ENCODE measurements at places on chromosomes 7 and 10.

GRCh38 chr7:101947899-101948298 lies 130.5 kb downstream of the CUX1 start:
- no peak for DNase-seq

GRCh38 chr7:64878684-64879083 lies 24.4 kb upstream of the ZNF273 start:
- no peak for DNase-seq

DNA sequence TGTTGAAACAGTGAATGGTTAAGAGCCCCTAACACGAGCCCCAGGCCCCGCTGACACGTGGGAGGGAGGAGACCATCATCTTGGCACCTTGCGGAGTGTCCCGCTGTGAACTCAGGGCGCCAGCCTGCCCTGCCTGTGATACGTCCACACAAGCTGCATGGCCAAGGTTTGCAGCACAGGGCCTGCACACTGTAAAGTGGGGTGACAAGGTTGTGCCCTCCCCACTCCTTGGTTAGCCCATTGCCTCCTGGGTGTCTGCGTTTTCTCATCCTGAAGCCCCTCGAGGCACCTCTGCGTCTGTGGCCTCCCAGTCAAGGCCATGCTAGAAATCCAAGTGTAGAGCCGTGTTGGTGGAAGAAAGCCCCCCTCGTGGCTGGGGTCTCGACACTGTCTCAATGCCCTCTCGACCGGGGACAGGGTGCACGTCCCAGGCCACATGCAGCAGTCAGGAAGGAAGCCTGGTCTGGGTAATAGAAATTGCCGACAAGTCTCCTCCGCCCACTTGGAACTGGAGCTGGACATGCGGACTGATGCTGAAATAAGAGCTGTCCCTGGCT lies 192.1 kb downstream of the DNAJB6 start:
- DNase-seq, result peak; percentile 16

DNA sequence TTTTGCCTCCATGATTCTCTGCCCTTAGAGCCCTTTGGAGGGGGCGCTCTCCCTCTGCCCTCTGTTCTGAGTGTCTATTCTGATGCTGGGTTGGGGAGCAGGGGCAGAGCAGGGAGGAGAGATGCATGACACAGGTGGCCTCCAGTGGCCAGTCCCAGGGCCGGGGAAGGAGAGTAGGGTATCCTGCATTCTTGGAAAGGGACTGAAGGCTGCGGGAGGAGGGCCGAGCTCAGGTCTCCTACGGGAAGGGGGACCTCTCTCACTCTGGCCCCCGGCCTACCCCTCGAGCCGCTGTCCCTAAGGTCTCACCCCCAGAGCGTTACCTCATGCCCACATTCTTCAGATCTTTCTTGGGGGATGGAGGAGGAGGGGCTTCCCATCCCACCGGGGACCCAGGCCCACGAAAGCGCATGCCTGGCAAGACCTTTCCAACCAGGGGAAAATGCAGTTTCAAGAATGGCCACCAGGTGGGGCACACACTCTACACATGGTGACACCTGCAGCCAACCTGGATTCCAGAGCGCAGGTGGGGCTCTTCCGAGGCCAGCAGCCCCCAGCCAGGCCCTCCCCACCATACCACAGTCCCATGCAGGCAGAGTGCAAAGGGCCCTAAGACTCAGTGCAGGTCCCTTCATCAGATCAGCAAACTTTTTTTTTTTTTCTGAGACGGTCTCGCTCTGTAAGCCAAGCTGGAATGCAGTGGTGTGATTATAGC lies 86.4 kb downstream of the MYL10 start:
- peak; percentile 2 for DNase-seq

GRCh38 chr7:27923642-27923980 lies 183.6 kb downstream of the TAX1BP1 start:
- no peak for DNase-seq

GRCh38 chr7:140298213-140298612 lies 100.1 kb downstream of the SLC37A3 start:
- no peak for DNase-seq

GRCh38 chr7:35717013-35717412 lies 22.1 kb upstream of the HERPUD2 start:
- DNase-seq, result no peak

DNA sequence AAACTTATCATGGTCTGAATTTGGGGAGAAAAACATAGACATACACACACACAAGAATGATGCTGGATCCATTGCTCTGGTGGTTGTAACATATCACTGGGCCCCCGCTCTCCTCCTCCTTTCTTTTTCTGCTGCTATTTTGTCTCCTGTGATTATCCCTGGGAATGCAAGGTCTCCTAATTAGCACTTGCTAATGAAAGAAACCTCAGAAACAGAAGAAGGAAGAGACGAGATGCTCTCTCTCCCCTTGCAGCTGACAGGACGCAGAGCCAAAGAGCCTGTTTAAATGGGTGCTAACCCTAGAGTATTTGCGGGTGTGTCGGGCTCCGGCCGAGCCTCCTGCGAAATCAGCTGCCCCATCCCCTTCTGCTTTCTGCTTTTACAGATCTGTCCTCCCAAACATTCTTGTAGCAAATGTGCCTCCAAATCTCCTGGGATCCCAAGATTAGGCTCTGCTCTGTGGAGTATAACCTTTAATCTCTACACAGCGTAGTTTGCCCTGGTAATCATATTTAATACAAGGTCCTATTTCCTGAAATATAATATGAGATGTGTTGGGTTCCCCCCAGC lies 81.5 kb downstream of the FRMPD2 start:
- no peak for DNase-seq

GRCh38 chr10:35379226-35380137 lies 43.2 kb downstream of the CCNY start:
- DNase-seq, result no peak

GRCh38 chr10:104741127-104741526 lies 100.0 kb downstream of the SORCS3 start:
- DNase-seq, result no peak

GRCh38 chr10:22657024-22657423 lies 57.4 kb downstream of the PIP4K2A start:
- no peak for DNase-seq

DNA sequence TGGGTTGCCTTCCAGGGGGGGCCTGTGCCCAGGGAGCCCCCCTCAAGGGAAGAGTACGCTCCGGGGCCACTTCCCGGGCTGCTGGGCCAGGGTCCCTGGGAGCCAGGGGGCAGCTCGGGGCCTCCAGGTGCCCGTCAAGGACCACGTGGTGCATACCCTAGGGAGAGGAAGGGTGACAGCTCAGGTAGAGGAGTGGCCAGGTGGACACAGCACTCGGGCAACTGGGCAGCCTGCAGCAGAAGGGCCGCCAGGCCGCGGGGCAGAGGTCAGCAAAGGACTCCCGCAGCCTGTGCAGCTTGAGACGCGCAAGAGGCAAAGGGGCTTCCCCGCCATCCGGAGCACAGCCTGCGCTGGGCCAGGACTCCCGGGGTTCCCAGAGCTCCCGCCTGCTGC lies 26.4 kb downstream of the AP5Z1 start:
- DNase-seq, result no peak

DNA sequence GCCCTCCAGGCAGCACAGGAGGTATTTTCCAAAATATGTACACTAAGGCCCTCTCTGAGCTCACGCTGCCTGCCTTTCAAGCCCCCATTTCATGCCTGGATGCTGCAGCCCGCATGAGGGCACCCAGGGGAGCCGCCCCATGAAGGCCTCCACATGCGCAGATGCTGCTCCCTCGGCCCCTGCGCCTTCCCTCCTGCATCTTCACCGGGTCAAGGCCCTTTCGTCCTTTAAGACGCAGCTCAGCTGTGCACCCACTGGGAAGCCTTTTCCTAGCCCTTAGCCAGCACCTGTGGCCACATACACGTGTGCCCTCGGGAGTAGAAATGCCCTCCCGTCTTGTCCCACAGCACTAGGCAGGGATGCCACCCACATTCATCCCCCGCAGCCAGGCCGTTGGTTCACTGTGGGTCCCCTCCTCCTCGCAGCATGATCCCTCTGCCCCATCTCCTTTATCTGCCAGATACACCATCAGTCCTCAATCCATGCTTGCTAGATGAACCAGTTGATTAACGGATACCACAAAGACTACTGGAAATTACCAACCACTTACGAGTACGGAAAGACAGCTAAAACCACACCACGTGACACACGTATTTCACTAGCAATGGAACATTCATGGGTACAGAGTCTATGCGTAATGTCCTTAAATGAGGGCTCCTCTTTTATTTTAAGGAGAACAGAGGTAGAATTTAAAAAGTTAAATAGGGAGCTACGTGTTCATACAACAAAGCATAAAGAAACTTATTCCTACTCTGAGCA lies 278.0 kb downstream of the TNS3 start:
- no peak for DNase-seq

- no peak for DNase-seq
These were observed 23.3 kb upstream of the RHOBTB1 start for GRCh38 chr10:60967260-60967659.

DNA sequence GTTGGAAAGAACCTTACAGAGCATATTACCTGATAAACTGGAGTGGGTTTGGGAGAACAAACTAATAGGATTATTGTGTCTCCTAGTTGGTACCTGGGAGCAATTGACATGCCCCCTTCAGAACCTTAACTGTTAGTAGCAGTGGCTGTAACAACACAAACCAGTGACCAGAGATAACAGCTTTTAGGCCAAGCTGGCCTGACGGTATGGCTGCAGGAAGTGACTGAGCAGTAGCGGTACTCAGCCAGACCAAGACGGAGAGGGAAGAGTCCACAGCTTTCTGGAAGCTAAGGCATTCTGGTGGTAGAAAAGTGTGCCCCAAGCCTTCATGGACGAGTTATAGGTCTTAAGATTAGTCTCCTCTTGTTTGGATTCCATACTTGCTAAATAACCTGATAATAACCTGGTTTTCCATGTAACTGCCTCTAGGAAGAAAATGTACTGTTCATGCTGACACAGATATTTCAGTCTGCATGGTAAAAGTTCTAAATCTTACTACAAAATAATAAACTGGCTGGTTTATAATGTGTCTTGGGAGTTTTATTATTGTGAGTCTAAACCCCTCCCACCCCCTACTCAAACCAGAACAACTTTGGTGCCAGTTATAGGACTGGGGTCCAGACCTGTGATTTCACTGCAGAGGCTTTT lies 11.3 kb downstream of the NOLC1 start:
- DNase-seq, result no peak

DNA sequence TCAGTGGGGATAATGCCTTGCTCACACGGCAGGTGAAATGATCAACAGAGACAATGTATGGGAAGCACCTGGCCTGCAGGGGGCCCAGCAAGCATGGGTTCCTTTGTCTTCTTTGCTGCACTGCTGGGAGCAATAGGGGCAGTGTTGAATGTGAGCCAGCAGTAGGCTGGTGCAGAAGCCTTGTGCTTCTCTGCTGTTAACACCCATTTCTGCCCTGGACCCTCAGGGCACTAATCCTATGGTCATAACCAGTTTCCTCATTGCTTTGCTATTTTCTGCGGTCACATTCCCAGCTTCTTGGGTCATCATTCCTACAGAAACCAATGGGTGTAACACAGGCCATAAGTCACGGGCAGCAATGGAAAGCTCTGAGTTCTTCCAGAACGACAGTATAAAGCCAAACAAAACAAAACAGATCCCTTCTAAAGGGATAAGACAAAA lies 10.9 kb upstream of the LGI1 start:
- no peak for DNase-seq

DNA sequence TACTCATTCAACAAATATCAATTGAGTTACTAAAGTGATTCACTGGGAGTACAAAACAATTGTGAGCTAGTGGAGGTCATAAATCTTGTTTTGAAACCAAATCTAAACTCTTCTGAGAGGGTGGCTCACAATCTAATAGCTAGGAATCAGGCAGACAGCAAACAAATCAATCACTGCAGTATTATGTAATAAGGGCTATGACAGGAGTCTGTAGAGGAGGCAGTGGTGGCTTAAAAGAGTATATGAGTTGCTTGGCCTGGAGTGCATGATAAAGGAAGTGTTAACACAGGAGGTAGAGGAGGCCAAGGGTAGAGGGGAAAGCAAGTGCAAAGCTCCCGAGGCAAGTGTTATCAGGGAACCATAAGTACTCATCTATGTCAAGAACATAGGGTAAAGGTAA lies 16.5 kb downstream of the MYPN start:
- DNase-seq, result no peak

GRCh38 chr10:73552819-73553715 lies 38.1 kb downstream of the USP54 start:
- DNase-seq, result no peak

- DNase-seq, result no peak
These were observed 2.9 kb upstream of the SPAG6 start for GRCh38 chr10:22342421-22342820.

- DNase-seq, result no peak
These were observed 475.0 kb downstream of the DNAJB9 start for GRCh38 chr7:109044691-109045090.

- peak; percentile 31 for DNase-seq
These were observed 715.3 kb downstream of the NXPH1 start for GRCh38 chr7:9148687-9149086.

DNA sequence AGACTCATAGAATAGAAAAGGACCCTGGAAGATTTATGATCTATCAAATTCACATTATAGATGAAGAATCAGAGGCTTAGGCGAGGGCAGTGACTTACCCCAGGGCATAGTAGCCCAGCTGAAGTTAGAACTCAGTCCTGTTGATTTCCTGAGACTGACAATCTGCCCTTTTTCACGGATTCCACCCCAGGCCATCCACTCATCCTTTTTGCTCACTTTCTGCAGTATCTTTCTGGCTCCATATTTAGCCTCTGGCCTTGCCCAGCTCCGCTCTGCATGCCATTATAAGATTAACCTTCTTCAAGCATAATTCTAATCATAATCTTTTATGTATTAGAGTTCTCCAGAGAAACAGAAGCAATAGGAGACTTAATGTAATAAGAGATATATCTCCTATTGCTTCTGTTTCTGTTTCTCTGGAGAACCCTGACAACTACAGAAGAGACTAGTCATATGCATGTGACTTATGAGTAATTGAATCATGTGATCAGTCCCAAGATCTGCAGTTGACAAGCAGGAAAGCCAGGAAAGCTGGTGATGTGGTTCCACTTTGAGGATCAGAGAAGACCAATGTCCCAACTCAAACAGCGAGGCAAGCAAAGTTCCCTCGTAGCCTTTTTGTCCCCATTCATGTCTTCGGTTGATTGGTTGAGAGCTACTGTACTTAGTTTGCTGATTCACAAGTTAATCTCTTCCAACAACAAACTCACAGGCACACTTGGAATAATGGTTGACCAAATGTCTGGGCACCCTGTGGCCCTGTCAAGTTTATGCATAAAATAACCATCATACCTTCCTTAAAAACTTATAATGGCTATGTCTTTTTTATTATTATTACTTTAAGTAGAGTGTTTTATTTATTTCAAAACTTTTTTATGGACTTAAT lies 412.1 kb downstream of the SUGCT start:
- peak; percentile 7 for DNase-seq

- peak; percentile 57 for DNase-seq
These were observed 140.5 kb upstream of the AKR1E2 start for GRCh38 chr10:4685491-4685890.

DNA sequence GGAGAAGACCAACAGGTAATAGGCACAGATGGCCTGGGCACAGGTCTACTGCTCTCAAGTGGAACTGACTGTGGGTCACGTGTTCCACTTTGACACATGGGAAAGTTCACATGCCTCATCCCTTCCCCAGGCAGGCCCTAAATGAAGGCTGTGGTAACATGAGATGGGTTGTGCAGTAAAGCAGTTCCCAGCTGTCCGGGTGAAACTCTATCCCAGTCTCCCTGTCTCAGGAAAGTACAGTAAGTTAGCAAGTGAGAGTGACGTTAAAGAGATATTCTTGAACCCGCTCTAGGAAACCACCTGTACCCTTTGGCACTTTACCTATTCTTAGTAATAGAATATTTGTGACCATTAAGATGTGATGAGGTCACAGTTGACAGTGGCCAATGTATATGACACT lies 343.7 kb upstream of the AOAH start:
- DNase-seq, result no peak

GRCh38 chr10:51867956-51868355 lies 168.6 kb upstream of the CSTF2T start:
- no peak for DNase-seq

Data from MV-4-11 (cell line).